ENCODE measurements at places on chromosomes 12 and 14.

GRCh38 chr12:81998761-81999378 is 239.7 kb upstream of the PPFIA2 start:
- DNase-seq: no peak

GRCh38 chr12:46265734-46266133 is 3.1 kb downstream of the SLC38A1 start:
- DNase-seq: no peak

GRCh38 chr12:95386051-95386450 is 87.9 kb upstream of the METAP2 start:
- no peak for DNase-seq

DNA sequence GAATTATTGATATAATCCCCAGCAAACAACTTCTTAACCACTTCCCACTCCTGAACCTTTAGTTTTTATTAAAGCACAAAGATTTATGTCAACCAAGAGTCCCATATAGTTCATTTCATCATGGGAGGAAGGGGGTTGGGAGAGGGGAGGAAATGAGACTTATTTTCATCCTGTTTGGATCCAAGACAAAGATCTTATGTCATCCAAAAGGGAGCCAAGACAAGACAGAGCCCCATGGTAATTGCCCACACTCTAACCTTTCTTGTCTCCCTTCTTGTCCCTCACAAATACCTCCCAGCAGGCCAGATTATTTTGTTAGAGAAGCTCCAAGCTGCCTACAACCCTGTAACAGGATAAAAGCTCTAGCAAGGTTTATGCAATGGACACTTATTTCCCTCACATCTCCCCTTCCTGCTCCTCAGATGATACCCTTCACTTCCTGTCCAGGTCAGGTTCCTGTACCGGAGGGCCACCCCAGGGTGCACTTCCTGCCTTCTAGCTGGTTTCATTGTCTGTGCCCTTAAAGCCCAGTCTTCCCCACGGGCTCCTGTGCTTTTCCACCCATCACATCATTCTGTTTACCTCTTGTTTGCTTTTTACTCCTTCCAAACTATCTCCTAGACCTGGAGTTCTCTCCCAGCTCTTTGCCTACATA is 123.7 kb upstream of the MDM1 start:
- DNase-seq: peak; percentile 42

- peak; percentile 46 for DNase-seq
These were observed 622 bp downstream of the TECPR2 start for GRCh38 chr14:102363182-102363943.

DNA sequence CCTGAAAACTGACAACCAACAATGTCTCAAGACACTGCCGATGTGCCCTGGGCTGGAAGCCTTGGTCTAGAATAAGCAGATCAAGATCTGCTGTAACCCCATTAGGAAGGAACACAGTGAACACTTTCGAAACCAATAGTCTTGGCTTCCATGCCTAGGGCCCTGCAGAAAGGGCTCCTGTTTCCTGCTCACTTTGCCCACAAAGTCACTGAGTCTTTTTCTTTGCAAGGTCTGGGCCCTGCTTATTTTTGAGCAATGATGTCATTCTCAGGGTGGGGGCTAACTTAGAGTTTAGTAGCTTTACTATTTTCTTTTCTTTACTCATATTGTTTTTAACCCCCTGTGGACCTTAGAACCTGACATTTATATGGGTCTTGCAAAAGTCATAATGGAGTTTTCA is 704.2 kb upstream of the TMEM132C start:
- DNase-seq: no peak

DNA sequence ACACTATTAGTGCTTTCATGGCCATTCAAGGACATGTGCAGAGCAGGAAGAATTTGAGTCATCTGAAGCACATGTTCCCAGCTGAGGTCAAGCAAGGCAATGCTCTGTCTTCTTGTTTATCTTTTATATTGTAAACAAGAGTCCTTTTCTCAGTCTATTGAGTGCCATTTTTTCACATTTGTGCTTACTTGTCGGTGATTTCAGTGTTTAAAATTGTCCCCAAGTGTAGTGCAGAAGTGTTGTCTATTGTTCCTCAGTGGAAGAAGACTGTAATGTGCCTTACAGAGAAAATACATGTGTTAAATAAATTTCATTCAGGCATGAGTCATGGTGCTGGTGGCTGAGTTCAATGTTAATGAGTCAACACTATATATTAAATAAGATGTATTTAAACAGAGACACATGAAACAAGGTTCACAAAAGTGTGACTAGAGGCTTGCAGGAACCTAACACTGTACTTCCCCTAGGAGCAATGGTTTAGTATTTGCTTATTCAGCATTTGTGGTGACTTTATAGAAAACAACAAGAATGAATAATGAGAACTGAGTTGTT is 391.1 kb downstream of the LRIG3 start:
- peak; percentile 32 for DNase-seq

- peak; percentile 87 for DNase-seq
These were observed 4.0 kb downstream of the BTG1 start for GRCh38 chr12:92141591-92142121.
